ENCODE measurements at places on chromosomes 2 and 18.

- no peak for DNase-seq
Observed at GRCh38 chr2:164146441-164146840, 410.6 kb upstream of the FIGN start.

DNA sequence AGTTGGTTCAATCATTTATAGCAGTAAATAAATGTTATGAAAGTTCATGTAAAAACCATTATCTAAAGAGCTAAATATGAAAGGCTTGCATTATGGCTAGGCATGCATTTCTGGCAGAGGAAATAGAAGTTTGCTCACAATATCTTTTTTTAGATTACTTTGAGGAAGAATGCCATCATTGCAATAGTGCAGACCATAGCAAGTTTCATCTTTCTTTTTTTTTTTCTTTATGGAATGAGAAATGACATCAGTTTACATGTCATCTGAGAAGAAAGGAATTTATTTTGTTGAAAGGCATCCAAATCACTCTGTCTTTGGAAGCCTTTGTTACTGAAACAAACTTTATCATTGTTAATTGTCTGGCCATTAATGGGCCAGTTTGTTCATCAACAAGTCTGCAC lies 74.5 kb upstream of the NCKAP5 start:
- DNase-seq = no peak

GRCh38 chr18:50793641-50794565 lies 25.9 kb downstream of the MRO start:
- no peak for DNase-seq

DNA sequence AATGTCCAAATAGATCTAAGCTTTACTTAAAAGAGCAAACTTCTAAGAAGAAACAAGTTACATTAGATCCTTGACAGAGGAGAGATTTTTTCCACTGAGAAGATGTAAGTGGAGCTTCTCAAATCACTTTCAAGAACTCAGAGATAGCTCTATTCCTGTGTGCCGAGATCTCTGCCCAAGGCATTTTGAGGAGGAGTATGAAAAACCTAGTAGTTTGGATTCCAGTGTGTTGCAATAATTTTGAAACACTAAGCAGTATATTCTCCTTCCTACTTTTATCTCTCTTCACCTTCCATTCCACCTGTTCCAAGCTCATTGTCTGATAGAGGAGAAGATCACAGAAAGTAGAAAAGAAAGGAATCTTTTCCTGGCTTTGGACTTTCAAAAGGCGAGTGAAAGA lies 192.0 kb upstream of the TANK start:
- no peak for DNase-seq

- DNase-seq = no peak
Observed at GRCh38 chr18:47594621-47595086, 335.8 kb downstream of the SMAD2 start.

GRCh38 chr2:86633155-86633651 lies 9.5 kb upstream of the RNF103 start:
- DNase-seq = no peak

- no peak for DNase-seq
Observed at GRCh38 chr2:112817082-112817689, 19.4 kb downstream of the IL1B start.

GRCh38 chr18:46040747-46041104 lies 31.3 kb downstream of the PSTPIP2 start:
- DNase-seq = no peak

DNA sequence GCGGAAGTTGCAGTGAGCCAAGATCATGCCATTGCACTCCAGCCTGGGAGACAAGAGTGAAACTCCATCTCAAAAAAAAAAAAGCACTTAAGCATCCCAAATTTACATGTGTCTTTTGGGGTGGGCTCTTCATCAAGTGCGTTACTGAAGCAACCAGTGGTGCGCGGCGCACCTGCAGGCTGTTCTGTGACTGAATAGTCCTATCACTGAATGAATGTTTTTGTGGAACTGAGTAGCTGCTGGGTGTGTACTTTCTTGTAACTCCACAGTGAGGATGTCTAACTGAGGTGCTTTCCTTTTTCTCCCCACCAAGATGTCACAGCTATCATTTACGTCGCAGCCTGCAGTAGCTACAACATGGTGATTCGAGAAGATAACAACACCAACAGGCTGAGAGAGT lies 17.0 kb downstream of the CHMP1B start:
- no peak for DNase-seq

DNA sequence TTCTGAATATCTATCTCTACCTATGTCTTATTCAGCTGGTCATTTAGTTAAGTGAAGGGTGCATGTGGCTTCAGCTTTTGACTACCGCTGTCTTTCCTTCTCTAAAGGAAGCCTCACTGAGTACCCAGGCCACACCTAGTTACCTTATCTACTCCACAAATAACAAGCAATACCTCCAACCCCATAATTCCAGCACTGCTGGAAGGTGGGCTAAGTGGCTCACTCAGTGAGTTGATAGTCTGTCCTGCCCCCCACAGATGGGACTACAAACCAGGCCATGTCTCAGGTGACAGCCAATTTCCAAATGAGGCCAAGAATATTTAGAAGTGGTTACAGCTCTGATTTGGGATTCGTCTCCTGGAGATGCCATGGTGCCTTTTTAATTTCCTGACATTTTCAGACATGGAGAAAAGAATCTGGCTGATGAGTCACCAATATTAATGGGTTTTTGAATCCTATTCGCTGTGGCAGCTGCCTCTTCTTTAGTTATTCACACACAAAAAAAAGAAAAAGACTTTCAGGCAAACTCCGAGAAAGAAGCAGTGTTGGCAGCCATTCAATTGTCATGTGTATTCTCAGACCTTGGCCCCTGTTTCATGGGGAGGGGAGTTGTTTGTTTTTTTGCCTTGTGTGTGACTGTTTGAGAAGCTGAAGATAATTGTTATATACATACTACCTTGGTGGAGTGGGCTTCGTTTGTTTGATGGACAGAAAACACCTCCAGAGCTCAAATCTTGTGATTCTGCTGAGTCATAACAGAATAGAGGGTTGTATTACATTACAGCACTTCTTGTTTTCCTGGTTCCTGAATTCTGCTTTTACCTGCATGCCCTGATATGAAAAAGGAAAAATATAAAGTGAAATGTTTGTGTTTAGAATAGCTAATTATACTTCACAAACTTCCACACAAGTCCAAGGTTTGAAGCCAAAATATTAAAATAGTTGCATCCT lies 64.2 kb downstream of the SCG2 start:
- DNase-seq = no peak

GRCh38 chr18:55268628-55269275 lies 309.5 kb upstream of the CCDC68 start:
- no peak for DNase-seq

DNA sequence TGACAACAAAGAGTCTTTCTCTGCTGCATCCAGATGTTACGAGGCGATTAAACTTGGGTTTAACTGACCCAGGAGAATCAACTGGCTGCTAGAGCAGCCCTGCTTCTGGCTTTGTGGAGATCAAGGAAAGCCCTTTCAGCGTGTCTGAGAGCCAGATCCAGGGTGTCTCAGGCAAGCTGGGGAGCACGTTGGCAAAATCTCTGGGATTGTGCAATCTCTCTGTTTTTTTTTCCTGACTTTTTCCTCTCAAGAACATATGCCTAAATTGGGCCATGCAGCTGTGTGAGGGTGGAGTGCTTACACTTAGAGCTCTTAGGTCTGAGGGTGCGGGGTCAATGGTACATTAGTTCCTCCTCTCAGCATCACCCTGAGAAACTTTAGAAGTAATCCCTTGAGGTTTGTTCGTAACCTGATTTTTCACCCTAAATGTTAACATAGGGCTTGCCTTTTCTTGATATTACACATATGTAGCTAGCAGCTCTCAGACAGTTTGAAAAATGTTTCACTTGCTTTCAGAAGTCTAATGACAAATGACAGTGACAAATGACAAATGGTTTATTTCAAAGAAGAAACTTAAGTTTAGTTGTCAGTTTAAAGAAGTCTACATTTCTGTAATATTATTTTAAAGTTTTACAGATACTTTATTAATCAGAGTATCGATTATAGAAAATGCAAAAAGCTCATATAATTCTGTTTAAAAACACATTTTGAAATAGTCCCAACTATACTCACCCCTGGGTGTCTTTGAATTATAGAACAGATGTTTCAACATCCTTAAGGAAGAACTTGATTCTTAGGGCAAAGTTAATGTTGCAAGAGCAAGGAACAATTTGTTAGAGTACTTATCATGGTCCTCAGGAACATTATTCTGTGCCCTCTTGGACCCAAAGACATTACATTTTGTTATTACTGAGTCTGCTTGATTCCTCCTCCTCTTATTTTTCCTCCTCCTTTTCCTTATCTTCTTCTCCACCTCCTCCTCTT lies 38.4 kb upstream of the ZSWIM2 start:
- DNase-seq = no peak

GRCh38 chr2:63914311-63914710 lies 72.6 kb downstream of the UGP2 start:
- DNase-seq = no peak

DNA sequence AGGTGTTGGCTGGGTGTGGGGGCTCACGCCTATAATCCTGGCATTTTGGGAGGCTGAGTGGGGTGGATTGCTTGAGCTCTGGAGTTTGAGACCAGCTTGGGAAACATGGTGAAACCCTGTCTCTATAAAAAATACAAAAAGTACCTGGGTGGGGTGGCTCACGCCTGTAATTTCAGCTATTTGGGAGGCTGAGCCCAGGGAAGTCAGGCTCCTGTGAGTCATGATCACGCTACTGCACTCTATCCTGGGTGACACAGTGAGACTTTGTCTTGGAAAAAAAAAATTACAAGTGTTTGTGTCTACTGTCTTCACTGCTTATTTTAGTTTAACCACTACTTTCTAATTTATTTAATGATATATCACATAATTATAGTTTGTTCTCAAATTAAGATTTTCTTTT lies 62.7 kb upstream of the DOCK10 start:
- no peak for DNase-seq

DNA sequence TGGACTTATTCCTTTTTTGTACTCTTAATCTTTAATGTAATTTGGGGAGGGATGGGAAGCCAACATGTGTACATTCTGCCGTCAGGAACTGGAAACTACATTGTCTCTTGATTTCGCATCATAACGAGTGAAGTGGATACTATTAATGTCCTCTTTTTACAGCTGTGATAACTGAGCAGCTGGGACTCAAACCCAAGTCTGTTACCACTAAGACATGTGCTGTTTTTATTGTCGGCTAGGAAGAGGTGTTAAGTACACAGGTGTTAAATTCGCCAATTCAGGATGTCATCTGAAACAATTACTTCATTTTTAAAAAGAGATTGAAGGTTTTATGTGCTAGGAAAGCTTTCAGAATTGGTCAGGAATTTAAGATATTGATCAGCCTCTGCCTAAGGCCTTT lies 6.9 kb downstream of the GMCL1 start:
- no peak for DNase-seq

Measured in liver (tissue), 10 donors.